Stimulated activated CD8-positive, alpha-beta memory T cell treated with anti-CD3 and anti-CD28 coated beads, Interleukin-2, amount 100 ng/mL, for 1 hour (primary cell): ENCODE measurements at places on chromosomes 2 and 18.

DNA sequence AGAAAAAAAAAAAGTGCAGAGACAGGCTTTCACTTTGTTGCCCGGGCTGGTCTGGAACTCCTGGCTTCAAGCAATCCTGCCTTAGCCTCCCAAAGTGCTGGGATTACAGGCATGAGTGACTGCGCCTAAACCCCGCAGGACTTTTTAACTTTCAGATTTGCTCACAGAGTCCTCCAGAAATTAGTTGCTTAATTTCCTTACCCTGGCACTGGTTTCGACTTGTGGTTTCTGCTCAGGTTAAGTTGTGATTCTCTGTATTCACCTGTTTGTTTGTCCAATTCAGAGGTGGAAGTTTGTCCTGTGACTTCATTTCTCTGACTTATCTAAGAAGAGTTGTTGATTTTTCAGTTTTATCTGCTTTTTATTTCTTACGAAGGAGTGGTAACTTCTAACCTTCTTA, 238.1 kb downstream of the TMEM182 start:
- DNase-seq = no peak

GRCh38 chr2:11186145-11186544, 30.9 kb downstream of the SLC66A3 start:
- no peak for DNase-seq

- no peak for DNase-seq
These were observed 8.3 kb downstream of the SATB2 start for GRCh38 chr2:199449455-199449854.

GRCh38 chr2:223532712-223533111, 69.4 kb downstream of the SCG2 start:
- DNase-seq = no peak

DNA sequence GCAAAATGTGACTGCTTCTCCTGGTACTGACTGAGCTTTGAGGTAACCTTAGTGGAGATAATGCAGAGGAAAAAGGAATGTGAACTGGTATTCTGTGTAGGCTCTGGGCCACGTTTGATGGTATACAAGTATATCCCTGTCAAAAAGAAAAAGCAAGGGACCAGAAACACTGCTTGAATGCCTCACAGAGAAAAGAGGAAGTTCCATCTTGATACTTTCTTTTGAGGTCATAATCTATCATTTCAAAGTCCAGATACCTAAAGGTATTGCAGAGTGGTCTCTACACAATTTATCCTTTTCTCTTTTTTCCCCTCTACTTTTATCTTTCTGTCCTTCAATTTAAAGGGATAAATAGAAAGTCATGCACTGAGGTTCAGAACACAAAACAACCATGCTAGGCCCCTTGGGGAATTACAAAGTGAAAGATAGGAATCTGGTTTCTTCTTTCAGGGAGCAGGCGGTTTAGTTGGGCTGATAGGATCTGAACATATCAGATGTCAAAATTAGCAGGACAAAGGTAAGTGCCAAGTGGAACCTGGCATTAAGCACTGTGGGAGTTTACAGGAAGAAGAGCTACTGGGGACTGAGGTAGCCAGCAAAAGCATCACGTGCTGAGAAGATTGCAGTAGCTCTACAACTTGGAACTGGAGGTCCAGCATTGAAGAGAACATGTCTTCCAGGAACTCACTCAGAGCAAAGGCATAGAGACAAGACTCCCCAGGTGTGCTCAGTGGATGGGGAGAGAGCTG, 121.2 kb downstream of the LYPD6 start:
- DNase-seq = no peak

GRCh38 chr2:226077841-226078240, 678.3 kb downstream of the NYAP2 start:
- DNase-seq = no peak
